Fibroblast of skin of abdomen (primary cell): ENCODE measurements at places on chromosomes 3 and 15.

DNA sequence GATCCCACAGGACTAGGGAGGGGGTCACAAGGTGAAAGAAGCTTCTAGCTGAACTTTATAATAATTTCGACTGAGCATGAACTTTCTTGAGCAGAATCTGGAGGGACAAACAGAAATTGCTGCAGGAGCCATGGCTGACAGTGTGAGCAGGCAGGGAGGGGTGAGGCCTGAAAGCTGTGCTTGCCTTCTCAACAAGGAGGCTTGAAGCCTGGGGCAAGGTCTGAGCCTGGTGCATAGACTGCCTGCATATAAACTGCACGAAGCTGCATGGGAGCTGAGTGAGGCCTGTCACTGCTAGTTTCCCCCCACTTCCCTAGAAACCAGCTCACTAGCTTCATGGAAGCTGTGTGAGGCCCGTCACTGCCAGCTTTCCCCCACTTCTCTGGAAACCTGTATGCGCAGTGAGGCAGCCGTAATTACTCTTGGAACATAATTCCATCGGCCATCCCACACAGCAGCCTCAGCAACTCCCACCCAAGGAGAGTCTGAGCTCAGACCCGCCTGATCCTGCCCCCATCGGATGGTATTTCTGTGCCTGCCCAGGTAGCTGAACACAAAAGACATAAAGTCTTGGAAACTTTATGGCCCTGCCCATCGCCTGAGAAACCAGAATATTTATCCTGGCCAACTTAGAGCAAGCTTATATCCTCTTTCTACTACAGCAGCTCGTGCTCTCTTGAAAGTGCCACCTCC, 136.5 kb downstream of the PLCH1 start:
- no peak for DNase-seq

DNA sequence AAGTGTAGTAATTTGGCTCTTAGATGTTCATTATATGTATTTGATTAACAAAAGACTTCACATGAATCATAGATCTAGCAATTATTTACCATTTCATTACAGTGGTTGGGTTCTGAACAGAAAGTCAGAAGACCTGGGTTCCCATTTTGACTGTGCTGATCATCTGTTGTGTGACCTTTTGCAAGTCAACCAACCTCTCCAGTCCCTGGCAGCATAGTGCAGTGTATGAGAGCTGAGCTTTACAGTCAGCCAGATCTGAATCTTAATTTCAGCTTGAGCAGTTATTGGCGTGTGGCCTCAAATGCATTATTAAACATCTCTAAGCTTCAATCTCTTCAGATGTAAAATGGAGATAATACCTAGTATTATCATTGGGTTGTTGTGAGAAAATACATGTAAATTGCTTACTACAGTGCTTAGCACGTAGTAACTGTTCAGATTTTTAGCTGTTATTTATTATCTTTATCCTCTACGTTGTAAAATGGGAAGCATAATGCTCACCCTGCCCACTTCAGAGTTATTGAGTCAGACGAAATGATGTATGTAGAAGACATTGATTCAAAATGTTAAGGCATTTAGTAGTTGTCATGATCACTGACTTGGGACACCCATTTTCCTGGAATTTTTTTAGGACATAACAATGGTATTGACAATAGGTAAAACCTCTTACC, 104.0 kb downstream of the KLHL25 start:
- no peak for DNase-seq

DNA sequence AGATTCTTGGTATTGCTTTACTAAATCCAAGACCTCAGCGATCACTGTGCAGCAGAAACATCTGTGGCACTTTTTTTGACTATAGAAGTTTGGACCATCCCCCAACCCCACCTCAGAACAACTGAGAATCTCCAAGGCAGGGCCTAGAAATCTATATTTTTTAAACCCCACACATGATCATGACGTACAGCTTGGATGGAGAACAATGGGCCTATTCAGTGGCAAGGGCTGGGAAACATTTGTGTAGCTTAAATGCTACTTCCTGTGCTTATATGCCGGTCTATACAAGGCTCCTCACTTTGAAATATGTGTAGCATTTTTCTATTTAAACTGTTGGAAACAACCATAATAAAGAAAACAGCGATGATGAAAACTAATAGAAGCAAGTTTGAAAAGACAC, 55.1 kb upstream of the SPRED1 start:
- no peak for DNase-seq

DNA sequence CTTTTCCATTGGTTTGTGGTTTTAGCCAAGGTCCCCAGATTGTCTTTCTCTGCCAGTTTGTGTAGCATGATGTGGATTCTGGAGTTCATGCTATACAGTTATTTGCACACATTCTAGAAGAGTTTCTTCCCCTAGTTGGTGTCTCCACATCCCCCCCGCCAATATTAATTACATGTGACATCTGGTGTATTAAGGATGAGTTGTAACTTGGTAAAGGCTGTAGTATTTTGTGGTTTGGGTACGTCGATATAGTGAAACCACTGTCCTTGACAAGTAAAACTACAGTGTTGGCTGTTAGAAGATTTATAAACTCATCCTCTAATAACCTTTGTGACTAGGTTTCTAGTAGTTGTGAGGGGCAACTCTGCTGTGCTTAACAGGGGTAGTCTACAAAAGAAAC, 23.7 kb upstream of the P4HTM start:
- peak; percentile 44 for DNase-seq

- no peak for DNase-seq
Observed at GRCh38 chr15:89367485-89368451, 33.1 kb upstream of the POLG start.

- DNase-seq: no peak
Observed at GRCh38 chr3:77446084-77446483, 406.2 kb downstream of the ROBO2 start.

DNA sequence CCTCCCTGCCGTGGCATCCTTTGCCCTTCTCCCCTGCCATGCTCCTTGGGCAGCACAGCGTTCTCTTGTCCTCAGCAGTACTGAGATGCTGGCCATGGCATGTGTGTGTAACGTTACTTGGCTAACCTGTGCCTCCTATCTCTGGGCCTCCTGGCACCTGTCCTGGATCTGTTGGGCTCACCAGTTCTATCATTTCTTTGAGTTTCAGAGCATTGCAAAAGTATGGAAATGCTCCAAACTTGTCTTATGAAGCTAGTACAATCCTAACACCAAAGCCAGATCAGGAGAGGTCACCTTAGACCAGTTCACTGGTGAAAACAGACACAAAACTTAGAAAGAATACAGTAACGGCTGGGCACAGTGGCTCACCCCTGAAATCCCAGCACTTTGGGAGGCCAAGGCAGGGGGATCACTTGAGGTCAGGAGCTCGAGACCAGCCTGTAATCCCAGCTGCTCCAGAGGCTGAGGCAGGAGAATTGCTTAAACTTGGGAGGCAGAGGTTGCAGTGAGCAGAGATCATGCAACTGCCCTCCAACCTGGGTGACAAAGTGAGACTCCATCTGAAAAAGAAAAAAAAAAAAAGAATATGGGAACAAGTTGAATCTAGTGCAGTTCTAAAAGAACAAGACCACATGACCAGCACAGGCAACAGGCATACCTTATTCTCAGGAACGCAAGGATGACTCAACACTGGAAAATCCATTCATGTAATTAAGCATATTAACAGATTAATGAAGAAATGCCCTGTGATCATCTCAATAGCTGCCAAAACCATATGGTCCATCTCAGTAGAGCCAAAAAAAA, 62.4 kb upstream of the TRPM1 start:
- peak; percentile 20 for DNase-seq

DNA sequence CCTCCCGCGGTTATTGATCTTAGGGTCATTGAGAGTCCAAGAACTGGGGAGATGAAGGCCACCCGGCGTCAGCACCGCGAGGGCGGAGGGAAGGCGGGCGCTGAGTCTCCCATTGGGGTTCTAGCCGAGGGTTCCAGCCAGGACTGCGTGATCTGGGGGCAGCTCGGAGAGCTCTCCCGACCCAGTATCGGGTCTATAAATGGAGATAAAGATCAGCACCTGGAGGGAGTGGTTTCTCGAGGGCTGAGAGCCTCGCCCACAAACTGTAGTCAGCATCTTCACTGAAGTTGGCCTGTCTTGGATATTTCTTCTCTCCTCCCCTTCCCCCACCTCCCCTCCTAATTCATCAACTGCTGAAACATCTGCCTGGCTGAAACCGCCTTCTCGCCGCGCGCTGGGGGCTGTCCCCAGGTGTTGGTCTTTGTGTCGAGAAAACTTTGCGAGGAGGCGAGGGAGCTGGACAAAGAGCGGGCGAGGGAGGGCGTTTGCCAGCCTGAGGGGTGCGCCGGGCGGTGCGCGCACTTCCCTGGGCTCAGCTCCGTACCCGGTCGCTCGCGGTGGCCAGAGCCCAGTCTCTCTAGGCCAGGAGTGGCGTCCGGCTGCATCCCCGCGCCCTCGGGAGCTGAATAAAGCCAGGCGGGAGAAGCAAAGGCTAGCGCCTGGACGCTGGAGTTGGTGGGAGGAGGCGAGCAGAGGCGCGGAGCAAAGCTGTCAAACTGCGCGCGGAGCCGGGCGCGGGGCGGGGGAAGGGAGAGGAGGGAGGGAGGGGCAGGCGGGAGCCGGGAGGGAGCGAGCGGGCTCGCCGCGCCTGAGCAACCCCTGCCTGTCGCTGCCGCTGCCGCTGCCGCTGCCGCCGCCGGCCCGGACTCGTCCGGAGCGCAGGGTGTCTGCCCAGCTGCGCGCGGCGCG, at the start of gene ST8SIA2:
ST8SIA2 (plus strand) TSS at position 811 of the 909 bp plus-strand sequence. CDS start 184 bp downstream, outside the sequence.
- peak; percentile 55 for DNase-seq

DNA sequence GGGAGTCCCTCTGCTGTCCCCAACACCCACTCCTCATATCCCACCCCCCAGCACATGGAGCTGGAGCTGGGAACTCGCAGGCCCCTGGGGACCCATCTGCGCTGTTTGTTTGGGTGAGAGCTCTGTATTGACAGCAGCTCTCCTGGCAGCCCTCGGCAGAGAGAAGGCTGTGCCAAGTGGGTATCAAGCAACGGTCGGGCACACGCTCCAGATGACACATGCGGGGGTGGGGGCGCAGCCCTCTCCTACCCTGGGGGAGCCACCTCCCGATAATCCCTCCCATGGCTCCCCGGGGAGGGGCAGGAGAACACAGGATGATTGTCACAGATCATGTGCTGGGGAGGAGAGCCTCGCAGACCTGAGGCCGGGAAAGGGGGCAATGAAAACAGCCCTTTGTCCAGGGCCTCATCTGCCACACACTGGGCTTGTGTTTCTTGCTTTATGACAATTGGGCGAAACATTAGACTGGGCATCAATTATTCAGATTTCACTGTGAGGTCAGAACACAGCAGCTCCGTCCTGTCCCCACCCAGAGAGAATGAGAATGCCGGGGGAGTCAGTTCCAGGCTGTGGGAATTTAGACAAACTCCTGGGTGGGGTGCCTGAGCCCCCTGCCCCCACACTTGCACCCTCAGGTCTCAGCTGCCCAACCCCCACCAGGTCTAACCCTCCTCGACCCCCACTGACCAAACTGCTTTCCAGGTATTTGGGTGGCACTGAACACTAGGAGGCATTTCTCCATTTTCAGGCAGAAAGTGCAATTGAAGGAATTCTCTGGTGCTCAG, 46.4 kb upstream of the KLF13 start:
- no peak for DNase-seq

GRCh38 chr3:117016378-117016777, 306.8 kb downstream of the TUSC7 start:
- peak; percentile 7 for DNase-seq

GRCh38 chr15:75350601-75351361, 3.9 kb downstream of the NEIL1 start:
- no peak for DNase-seq

- DNase-seq: no peak
Observed at GRCh38 chr3:193614430-193614829, 21.4 kb downstream of the OPA1 start.

- DNase-seq: no peak
Observed at GRCh38 chr15:39887211-39887610, 32.9 kb downstream of the GPR176 start.

- no peak for DNase-seq
Observed at GRCh38 chr3:45103753-45104714, 42.1 kb downstream of the CDCP1 start.

DNA sequence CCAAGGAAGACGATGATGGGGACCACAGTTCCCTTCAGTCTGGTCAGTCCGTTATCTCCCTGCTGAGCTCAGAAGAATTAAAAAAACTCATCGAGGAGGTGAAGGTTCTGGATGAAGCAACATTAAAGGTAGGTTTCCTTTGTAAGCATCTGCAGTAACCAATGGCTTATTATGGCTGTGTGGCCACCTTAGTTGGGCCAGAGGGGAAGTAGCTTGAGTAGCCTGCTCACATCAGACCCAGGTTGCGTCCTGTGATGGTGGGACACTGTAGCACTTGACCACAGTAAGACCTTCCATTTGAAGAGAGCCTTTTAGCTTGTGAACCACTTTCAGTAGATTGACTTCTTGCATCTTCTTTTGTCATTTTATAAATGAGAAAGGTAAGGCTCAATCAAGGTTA, 22.6 kb downstream of the STARD5 start:
- no peak for DNase-seq

GRCh38 chr3:154123906-154124305, 2.7 kb downstream of the ARHGEF26 start:
- DNase-seq: peak; percentile 21

DNA sequence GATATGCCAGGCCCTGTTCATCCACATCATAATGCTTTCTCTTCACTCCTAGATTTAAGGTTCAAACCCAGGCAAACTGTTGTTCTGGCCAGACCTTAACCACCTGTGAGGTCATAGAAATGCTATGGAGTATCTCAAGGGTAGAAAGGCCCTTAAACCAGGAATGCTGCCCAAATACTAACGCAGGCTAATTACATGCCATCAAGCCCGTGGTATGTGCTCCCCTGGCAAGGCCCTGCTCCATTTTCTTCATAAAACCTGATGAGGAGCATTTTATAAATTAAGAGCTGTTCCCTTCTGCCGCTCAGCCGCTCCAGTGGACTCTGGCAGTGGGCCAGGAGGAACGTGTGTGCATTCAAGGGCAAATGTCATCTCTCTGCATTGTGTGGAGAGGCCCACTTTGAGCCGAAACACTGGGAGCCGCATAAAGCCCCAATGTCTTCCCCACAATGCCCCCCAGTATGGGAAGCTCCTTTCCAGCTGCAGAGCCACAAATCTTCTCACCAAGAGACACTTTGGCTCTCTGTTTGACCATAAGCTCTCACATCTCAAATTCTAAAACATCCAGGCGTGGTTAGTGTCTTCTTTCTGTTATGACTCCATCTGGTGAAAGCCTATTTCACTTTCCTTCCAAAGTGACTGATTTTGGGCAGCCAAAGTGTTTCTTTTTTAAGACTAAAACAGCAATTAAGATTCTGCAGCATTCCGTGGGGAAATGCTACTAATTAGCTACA, 210.8 kb upstream of the NR2E3 start:
- DNase-seq: peak; percentile 40

- DNase-seq: no peak
Observed at GRCh38 chr15:40968290-40969085, 15.2 kb downstream of the CHAC1 start.
